Esophagus squamous epithelium (tissue), 5 donors: ENCODE measurements at places on chromosomes 2 and 18.
A peak's percentile ranks its signal among the peaks of the same experiment; 100 is the strongest.

DNA sequence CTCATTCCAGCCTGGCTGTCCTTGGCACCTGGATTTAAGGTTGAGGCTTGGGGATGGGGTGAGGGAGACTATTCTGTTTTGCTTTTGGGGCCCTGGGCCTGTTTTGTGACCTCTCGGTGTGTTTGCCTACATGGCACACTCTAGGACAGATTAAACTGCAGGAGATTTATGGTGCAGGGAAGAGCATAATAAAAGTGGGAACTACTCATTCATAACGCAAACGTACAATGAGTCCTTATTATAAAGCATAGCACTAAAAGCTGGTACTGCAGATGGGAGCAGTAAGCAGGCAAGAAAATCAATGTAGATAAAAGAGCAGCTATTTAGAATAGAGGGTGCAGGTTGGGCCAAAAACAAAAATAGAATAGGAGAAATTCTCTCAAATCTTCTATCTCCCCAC is 238.4 kb downstream of the ACTR3 start:
- DNase-seq = no peak

GRCh38 chr2:33496150-33496549 is 19.7 kb downstream of the RASGRP3 start:
- no peak for DNase-seq

DNA sequence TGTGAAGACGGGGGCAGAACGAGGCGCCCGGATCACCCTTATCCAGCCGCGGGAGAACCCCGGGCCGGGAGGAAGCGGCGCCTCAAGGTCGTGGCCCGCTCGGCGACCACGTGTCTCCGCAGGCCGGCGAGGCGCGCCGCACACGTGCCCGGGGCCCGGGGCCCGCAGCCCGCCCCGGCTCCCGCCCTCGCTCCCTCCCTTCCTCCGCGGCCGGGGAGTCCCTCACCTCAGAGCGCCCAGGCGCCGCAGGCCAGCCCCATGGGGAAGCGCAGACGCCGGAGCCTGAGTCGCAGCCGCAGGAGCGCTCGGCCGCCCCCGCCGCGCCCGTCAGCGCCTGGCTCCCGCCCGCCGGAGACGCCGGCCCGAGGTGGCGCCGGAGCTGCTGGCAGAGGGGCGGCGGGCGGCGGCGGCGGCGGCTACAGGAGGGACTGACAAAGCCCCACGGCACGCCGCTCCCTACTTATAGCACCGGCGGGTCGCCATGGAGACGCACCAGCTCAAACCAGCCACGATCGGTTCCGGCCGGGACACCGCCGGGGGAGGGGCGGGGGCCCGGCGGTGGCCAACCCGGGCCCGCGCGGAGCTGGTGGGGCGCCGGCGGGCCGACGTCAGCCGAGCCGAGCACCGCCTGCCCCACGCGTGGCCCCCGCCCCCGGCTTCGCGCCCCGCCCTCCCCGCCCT is at the start of gene ODC1:
TSS of gene ODC1 (minus strand) at position 433 of the 681 bp plus-strand sequence. CDS start 3,295 bp downstream, outside the sequence.
- peak; percentile 89 for DNase-seq

GRCh38 chr2:168997118-168997521 is 34.0 kb downstream of the ABCB11 start:
- no peak for DNase-seq

GRCh38 chr18:8307960-8308359 is 301.3 kb upstream of the RAB12 start:
- no peak for DNase-seq
